ENCODE measurements at places on chromosomes 11 and 22.

- DNase-seq, result no peak
Observed at GRCh38 chr22:37358386-37358785, 68.9 kb downstream of the ELFN2 start.

DNA sequence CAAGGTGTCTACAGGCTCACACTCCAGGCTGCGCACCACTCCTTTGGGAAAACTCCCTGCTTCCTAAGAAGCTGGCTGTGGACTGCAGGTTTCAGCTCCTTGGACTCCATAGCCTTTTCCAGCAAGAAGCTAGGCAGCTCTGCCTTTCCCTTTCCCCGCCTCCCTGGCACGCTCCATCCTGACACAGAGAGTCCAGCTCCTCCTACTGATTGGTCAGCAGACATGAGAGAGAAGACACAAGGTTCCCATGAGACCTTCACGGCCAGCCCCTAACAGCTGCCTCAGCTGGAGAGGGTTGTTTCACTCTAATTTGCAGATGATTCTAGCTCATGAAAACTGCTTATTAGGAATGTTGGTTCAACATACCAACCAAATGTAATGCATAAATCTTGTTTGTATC, 27.6 kb downstream of the TENM4 start:
- no peak for DNase-seq

- no peak for DNase-seq
Observed at GRCh38 chr22:27501191-27501936, 300.2 kb downstream of the MN1 start.

- no peak for DNase-seq
Observed at GRCh38 chr22:30889268-30889995, 79.1 kb downstream of the MORC2 start.

- DNase-seq, result no peak
Observed at GRCh38 chr11:58494101-58494500, 13.8 kb downstream of the OR5B21 start.

DNA sequence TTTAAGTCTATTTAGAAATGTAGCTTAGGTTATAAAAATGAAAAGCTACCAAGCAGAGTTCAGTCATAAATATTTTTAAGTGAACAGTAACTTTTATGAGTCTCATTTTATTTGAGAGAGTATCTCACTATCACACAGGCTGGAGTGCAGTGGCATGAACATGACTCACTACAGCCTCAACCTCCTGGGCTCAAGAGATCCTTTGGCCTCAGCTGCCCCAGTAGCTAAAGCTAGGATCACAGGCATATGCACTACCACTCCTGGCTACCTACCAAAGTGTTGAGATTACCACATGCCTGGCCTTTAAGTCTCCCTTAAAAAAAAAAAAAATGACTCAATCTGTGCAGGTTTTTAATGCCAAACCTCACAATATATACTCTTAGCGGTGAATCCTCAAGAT, 34.7 kb upstream of the CLNS1A start:
- DNase-seq, result no peak

- no peak for DNase-seq
Observed at GRCh38 chr11:126153972-126154371, 57.5 kb downstream of the RPUSD4 start.

DNA sequence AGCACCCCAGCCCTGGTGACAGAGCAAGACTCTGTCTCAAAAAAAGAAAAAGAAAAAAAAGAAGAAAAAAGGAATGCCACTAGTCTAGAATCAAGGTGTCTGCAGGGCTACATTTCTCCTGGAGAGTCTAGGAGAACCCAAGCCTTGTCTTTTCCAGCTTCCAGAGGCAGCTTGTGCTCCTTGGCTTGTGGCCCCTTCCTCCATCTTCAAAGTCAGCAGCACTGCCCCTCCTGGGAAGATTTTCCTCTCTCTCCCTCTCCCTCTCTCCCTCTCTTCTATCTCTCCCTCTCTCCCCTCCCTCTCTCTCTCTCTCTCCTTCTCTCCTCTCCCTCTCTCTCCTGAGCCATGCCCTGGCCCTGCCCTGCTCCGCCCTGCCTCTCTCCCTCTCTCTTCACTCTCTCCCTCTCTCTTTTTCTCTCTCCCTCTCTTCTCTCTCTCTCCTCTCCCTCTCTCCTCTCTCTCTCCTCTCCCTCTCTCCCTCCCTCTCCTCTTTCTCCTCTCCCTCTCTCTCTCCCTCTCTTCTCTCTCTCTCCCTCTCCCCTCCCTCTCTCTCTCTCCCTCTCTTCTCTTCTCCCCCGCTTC, 97.7 kb upstream of the FGF3 start:
- DNase-seq, result no peak

GRCh38 chr11:114604886-114605285, 9.3 kb upstream of the NXPE4 start:
- no peak for DNase-seq

GRCh38 chr11:104625246-104625645, 273.0 kb downstream of the CASP12 start:
- DNase-seq, result no peak

- no peak for DNase-seq
Observed at GRCh38 chr11:37907436-37908218, 1309.6 kb upstream of the RAG2 start.

DNA sequence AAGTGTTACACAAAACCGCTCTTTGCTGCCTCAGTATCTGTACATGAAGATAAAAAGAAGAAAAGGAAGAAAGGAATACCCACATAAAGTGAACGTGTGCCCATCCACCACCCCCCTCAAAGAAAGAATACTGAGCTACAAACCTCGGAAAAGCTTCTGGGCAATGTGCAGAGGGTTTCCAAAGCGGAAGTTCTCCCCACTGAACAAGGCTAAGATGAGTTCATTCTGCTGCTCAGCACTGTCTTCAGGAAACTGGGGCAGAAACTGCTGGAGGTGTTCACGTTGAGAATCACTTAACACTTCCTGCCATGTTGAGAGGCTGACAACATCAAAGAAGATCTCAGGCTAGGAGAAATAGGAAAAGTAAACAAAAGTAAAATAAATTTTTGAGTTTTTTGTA, 6.9 kb downstream of the NFRKB start:
- DNase-seq, result no peak

DNA sequence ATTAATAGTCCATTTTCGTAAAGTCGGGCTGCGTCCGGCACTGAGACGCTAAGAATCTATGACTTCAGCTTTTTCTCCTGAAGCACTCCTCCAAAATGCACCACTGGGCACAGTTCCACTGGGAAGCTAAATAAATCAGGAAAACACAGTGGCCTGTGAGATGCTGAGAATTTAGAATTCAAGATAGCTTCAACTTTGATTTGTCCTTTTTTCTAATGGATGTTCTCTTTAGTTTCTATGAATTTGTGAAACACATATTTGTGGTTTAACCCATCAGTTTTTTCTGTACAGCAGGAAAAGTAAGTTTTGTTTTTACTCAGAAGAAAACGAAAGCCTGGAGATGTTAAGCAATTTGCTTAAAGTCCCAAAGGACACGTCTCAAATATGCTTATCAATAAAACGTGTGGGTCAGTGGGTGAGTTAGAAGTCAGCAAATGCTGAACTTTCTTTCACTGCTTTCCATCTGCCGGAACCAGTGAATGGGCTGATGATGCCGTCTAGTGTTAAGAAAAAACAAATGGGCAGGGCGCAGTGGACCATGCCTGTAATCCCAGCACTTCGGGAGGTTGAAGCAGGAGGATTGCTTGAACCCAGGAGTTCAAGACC, 40.7 kb upstream of the CLMP start:
- DNase-seq, result no peak

- DNase-seq, result no peak
Observed at GRCh38 chr11:66851239-66851596, 5.6 kb upstream of the LRFN4 start.

DNA sequence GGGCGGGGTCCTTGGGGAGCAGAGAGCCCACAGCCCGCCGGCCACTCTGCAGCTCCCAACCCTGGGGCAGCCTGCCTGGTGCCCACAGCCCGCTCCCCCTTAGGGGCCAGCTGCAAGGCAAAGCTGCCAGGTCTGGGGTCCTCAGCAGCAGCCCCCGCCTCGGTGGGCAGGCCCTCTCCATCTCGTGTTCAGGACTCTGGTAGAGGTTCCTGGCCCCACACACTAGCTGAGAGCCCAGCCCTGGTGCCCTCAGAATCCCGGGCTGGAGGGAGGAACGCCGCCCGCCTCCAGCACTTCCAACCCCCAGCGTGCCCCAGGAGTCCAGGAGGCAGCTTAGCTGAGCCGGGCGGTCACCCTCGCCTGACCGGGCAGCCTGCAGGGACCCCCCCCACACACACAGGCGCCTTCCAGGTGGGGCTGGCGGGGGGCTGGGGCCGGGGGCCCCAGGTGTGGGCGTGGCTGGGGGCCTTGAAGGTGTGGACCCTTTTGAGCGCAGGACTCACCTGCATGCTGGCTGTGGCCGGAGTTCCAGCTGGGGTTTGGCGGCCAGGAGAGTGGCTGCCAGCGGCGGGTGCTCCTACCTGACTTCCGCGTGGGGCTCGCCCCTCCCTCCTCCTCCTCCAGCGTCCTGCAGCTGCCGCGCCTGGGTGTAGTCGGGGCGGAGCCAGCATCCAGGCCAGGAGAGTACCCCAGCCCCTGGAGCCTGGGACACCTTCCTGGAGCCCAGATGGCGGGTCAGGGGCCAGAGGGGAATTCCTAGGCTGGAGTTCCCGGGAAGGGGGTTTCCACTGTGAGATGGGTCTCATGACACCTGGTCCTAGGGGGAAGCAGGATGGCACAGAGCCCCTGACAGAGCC, at the start of gene ANO9:
TSS of gene ANO9 (minus strand) at position 594 of the 857 bp plus-strand sequence. CDS start at position 509, 85 bp downstream.
- DNase-seq, result no peak

GRCh38 chr11:113446112-113446511, 29.1 kb downstream of the DRD2 start:
- DNase-seq, result no peak

DNA sequence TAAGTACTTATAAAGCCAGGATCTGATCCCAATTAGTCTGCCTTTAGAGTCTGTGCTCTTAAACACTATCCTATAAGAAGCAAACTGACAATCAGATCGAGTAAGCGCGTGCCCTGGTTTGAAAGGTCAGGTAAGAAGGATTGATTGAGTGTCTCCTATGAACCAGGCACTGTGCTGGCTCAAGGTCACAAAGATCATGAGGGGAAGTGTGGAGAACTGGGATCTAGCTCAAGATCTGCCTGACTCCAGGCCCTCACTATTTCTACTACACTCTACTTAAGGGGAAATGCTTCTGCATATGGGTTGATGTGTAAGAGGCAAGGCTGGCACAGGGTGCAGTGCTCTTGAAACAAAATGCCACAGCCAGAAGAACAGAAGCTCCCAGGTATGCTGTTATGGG, 77.0 kb downstream of the ME3 start:
- DNase-seq, result no peak

DNA sequence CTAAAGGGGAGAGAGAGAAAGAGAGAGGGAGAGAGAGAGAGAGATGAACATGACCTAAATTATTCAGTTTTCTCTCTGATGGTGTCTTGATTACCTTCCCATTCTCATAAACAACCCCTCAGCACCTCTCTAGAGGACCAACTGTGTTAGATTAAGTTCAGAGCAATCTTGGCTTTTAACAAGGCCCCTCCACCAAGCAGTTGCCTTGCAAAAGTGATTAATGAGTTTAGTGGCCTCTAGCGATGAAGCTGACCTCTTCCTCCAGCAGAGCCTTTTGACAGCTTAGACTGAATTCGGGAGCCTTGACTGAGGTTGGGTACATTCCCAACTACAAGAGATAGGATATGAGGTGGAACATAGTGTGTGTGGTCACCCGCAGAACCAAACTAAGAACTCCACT, 66.1 kb downstream of the ARL14EP start:
- DNase-seq, result no peak

DNA sequence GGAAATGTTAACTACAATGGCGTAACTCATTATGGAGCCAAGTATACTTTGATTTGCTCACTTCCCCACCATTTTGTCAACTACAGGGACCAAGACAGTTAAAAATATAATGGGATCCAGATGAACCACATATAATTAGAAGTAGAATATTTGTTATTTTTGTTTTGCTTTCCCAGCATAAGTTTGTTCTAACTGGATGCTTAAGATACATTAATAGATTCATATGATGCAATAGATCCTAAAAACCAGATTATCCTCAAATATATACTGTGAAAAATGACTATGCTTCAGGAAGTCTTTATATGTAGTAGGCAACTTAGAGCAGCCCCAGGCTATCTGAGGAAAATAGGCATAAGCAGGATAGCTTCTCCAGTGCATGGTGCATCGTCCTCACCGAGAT, 38.3 kb downstream of the SESN3 start:
- DNase-seq, result no peak

- no peak for DNase-seq
Observed at GRCh38 chr11:119479685-119480275, 56.8 kb upstream of the THY1 start.

GRCh38 chr11:119110439-119110838, 3.3 kb downstream of the C2CD2L start:
- no peak for DNase-seq

DNA sequence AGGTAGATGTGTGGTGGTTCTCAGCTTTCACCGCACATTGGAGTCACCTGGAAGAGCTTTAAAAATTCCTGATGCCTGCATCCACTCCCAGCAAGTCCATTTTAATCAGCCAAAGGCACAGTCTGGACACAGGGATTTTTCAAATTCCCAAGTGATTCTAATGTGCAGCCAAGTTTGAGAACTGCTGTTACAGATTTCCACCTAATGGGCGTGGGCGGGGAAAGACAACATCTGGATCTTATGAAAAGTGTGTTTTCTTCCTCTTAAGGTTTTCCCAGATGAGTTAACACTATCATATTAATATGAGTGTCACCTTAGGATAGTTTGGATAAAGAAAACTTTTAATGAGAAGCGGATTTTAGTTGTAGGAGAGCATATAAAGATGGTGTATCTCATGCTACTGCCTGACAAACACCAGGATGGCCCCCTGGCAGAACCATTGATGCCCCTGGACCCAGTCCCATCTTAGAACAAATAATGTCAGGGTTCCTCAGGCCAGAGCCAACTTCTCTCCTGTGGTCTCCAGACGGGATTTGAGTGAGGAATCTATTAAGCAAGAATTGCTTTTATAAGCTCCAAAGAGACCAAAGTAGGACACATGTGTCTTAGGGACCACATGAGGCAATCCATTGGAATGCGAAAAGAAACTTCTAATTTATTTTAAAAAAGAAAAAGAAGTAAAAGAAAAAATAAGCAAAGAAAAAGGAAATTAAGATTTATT, 31.9 kb downstream of the POU2AF1 start:
- no peak for DNase-seq

- no peak for DNase-seq
Observed at GRCh38 chr11:9973921-9974320, 310.0 kb downstream of the SWAP70 start.

DNA sequence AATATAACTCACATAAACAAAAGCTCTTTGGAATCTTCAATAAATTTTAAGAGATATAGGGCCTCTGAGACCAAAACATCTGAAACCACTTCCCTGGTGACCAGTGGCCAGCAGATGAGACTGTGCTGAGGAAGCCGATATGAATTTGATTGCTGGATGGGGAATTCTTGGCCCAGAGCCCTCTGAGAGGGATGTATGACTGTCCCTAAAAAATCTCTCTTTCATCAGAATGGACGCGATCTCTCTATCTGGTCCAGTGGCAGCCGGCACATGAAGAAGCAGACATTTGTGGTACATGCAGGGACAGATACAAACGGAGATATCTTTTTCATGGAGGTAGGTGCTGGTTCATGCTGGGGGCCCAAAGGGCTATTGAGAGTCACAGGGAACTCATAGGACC, 37.5 kb downstream of the MYBPC3 start:
- no peak for DNase-seq

GRCh38 chr11:87295237-87295636, 257.5 kb downstream of the TMEM135 start:
- no peak for DNase-seq
